Muscle of leg (tissue), 16 donors: ENCODE measurements at places on chromosomes 4 and X.

DNA sequence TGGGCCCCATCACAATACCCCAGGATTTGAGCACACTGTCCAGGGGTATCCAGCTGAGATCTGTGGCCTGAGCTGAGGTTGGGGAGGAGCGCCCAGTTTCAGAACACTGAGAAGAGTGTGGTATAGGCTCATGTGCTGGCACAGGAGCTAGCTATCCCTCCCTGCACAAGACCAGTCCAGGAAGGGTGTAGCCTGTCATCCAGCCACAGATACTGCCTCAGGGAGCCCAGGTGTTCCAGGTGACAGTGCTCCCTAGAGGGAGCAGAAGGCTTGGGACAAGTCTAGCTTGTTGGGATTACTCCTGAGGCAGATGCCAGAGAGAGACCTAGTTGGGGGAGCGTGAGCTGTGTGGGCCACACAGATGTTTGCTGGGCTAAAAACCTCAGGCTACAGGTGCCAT, 79.6 kb upstream of the GLRA2 start:
- H3K4me3 ChIP-seq = no peak overlapping the region
- no peaks in the 10 kb centered on the region for H3K4me1 ChIP-seq
- no peaks in the 10 kb centered on the region for H3K36me3 ChIP-seq
- no peak for DNase-seq

DNA sequence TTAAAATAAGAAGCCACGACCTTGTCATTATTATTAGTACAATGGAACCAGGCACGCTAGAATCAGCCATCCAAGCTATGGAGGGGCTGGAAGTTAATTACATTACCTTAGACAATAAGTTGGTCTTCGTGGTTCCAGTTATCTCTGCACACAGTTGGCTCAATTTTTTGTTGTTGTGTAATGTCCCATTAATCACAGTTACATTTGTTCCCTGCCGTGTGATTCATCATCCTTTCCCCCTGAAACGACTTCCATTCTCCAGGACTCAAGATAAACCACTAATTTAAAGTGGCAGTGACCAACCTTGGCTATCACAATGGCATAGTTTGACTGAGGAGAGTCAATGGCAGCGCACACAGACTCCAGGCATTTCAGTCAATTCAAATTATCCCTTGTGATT, 905.0 kb downstream of the RAB28 start:
- no peaks in the 10 kb centered on the region for H3K27me3 ChIP-seq
- DNase-seq = no peak
- H3K4me1 ChIP-seq = no peaks in the 10 kb centered on the region
- no peak overlapping the region for H3K27ac ChIP-seq

GRCh38 chrX:54452920-54453319, 12.7 kb downstream of the TSR2 start:
- no peaks in the 10 kb centered on the region for H3K4me1 ChIP-seq
- H3K27ac ChIP-seq = no peak overlapping the region
- DNase-seq = peak; percentile 16
- H3K4me3 ChIP-seq = no peak overlapping the region
- no peaks in the 10 kb centered on the region for H3K27me3 ChIP-seq

DNA sequence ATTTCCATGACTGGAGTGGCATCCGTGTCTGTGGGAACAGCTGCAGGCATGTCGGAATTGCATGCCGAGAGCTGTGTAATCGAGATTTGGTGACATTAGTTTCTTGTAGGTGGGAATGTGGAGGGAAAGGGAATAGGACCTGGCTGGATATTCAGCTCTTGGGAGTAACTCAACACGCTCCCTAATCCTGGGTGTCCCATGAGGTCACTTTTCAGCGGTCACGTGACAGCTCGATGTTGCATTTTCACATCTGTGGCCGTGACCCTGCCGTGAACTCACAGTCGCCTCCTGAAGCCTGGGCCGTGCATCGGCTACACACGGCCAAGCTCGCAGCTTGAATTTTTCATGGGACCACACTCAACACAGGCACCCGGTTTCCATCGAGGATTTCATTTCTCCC, 25.8 kb upstream of the PSAPL1 start:
- H3K4me1 ChIP-seq = peaks cover 54% of the 10 kb centered on the region
- peak; percentile 89 for DNase-seq
- no peak overlapping the region for H3K4me3 ChIP-seq
- H3K27me3 ChIP-seq = peaks cover 11% of the 10 kb centered on the region
- H3K27ac ChIP-seq = peak overlapping the region; percentile 38

- H3K27ac ChIP-seq = no peak overlapping the region
- no peak for DNase-seq
- H3K36me3 ChIP-seq = no peaks in the 10 kb centered on the region
- H3K27me3 ChIP-seq = no peaks in the 10 kb centered on the region
Measured at GRCh38 chr4:117334451-117335188, 249.2 kb upstream of the TRAM1L1 start.

GRCh38 chr4:55157559-55158277, 32.3 kb upstream of the KDR start:
- H3K27me3 ChIP-seq = peaks cover 10% of the 10 kb centered on the region
- no peaks in the 10 kb centered on the region for H3K36me3 ChIP-seq
- no peak overlapping the region for H3K27ac ChIP-seq
- peaks cover 4% of the 10 kb centered on the region for H3K4me1 ChIP-seq
- H3K4me3 ChIP-seq = peak overlapping the region; percentile 17

DNA sequence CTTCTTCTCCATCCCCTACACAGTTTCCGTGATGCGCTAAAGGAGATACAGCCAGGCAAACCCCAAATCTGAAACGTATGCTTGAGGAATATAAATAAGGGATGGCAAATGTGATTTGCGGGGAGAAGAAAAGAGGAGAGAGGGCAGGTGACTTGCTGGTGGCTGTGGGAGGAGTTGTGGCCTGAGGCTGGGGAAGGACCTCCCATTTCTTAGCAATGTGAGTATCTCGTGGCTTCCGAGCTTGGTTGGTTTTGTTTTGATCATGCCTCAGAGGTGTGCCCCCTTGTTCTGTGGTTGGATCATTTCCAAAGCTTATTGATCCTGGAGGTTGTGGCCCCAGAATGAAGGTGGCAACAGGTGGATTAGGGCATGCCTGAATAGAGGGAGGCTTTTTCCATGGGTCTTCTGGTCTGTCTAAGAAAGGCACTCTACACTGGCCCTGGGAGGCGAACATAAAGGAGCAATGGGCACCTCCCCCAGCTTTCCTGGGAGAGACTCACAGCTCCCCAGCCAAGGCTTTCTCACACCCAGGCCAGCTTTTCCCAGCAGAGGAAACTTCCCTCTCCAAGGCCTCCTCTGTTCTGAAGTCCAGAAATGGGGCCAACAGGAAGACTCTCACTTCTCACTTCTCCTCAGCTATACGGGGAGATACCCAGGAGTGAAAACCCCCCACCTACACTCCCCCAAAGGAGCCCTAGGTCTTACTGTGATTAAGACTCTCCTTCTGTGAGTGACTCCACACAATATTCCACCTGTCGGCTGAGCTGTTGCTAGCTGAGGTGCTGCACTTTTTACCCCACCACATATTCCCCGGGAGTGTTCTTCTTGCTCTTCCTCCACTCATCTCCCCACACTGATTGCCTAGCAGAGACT, 40.0 kb downstream of the C4orf51 start:
- no peaks in the 10 kb centered on the region for H3K36me3 ChIP-seq
- H3K27ac ChIP-seq = no peak overlapping the region
- DNase-seq = no peak
- H3K27me3 ChIP-seq = no peaks in the 10 kb centered on the region
- H3K4me3 ChIP-seq = no peak overlapping the region

- H3K27me3 ChIP-seq = no peaks in the 10 kb centered on the region
- H3K4me3 ChIP-seq = no peak overlapping the region
- no peaks in the 10 kb centered on the region for H3K36me3 ChIP-seq
- H3K4me1 ChIP-seq = no peaks in the 10 kb centered on the region
- H3K27ac ChIP-seq = no peak overlapping the region
Measured at GRCh38 chr4:86921608-86922252, 13.1 kb upstream of the AFF1 start.

DNA sequence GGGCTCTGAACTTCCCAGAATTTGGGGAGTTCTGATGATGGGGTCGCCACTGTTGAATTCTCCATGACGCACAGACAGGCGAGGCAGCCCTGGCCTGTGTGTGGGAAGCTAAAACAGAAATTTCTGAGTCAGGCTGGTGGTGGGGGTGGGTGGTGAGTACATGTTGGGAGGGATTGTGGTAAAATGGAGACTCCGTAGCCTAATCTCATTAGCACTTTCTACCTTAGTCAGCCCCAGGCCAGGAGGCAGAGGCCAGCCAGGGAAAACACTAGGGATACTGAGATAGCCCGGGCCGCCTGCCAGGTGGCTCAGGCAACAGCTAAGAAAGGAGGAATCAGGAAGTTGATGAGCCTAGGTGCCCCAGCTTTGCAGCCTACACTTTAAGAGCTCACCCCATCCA, 39.3 kb upstream of the NHSL2 start:
- H3K4me3 ChIP-seq = no peak overlapping the region
- H3K36me3 ChIP-seq = no peaks in the 10 kb centered on the region
- H3K4me1 ChIP-seq = no peaks in the 10 kb centered on the region
- no peak overlapping the region for H3K27ac ChIP-seq

DNA sequence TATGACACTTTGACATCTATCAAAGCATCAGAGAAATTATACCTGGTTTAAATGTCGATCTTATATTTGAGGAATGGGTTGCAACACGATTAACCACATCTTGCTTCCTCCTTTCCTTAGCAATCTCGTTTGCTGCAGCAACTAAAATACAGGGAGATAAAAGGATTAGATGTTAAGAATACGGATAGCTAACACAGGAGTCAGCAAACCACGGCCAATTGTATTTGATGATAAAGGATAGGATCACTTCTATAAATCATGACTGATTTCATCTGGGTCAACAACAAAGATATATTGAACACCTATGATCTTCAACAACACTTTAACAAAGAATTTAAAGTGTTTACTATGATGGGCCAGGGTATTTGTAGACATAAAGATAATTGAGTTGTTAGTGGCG, 5.0 kb downstream of the MAP7D3 start:
- H3K4me3 ChIP-seq = no peak overlapping the region
- H3K36me3 ChIP-seq = peaks cover 17% of the 10 kb centered on the region
- peaks cover 2% of the 10 kb centered on the region for H3K4me1 ChIP-seq
- DNase-seq = no peak
- H3K27ac ChIP-seq = no peak overlapping the region
- H3K27me3 ChIP-seq = peaks cover 11% of the 10 kb centered on the region

DNA sequence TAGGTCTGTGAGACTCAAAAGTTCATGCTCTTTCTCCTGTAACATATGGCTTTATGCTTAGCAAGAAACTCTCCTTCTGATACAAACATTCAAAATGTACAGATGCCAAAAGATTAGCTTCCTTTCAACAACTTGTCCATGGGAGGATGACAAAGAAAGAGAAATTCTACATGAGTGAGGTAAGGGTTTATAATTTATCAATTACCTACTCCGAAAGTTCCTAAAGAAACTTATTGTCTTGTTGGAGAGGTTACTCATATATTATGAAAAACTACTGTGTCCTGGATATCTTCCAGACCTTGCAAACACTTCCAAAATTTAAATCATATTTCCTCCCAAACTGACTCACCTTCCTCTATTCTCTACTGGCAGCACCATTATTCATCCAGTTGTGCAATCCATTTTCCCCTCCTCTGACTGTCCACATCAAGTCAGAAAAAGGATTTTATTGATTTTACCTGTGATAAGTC, 65.1 kb downstream of the ENPEP start:
- no peaks in the 10 kb centered on the region for H3K27me3 ChIP-seq
- no peak overlapping the region for H3K27ac ChIP-seq
- H3K36me3 ChIP-seq = no peaks in the 10 kb centered on the region
- DNase-seq = peak; percentile 5
- no peak overlapping the region for H3K4me3 ChIP-seq

DNA sequence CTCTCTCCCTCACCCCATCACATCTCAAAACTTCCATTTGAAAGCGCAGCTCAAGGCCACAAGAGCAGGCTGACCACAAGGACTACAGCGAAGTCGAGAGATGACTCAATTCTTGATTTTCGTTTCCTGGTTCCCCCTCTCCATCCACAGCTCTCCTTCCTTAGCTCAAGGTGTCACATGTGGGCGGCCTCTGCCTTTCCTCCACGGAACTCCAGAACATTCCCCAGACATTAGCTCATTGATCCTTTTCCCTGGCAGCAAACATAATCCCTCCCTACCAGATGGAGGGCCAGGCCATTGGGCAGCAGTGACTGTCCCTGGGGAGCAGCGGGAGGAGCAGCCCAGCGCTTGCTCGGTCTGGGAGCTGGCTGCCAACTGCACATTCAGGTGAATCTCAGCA, 56.3 kb downstream of the CCDC149 start:
- H3K4me1 ChIP-seq = peaks cover 4% of the 10 kb centered on the region
- H3K27ac ChIP-seq = no peak overlapping the region
- no peaks in the 10 kb centered on the region for H3K27me3 ChIP-seq
- DNase-seq = no peak
- H3K4me3 ChIP-seq = no peak overlapping the region

- H3K27me3 ChIP-seq = peaks cover 17% of the 10 kb centered on the region
- H3K4me1 ChIP-seq = no peaks in the 10 kb centered on the region
- no peaks in the 10 kb centered on the region for H3K36me3 ChIP-seq
- H3K27ac ChIP-seq = no peak overlapping the region
- no peak overlapping the region for H3K4me3 ChIP-seq
Measured at GRCh38 chrX:136626891-136627290, 21.1 kb upstream of the CD40LG start.

- no peaks in the 10 kb centered on the region for H3K36me3 ChIP-seq
- DNase-seq = no peak
- H3K27ac ChIP-seq = peak overlapping the region; percentile 4
- H3K4me1 ChIP-seq = peaks cover 4% of the 10 kb centered on the region
- H3K4me3 ChIP-seq = no peak overlapping the region
Measured at GRCh38 chr4:26368685-26369084, 47.9 kb downstream of the RBPJ start.

DNA sequence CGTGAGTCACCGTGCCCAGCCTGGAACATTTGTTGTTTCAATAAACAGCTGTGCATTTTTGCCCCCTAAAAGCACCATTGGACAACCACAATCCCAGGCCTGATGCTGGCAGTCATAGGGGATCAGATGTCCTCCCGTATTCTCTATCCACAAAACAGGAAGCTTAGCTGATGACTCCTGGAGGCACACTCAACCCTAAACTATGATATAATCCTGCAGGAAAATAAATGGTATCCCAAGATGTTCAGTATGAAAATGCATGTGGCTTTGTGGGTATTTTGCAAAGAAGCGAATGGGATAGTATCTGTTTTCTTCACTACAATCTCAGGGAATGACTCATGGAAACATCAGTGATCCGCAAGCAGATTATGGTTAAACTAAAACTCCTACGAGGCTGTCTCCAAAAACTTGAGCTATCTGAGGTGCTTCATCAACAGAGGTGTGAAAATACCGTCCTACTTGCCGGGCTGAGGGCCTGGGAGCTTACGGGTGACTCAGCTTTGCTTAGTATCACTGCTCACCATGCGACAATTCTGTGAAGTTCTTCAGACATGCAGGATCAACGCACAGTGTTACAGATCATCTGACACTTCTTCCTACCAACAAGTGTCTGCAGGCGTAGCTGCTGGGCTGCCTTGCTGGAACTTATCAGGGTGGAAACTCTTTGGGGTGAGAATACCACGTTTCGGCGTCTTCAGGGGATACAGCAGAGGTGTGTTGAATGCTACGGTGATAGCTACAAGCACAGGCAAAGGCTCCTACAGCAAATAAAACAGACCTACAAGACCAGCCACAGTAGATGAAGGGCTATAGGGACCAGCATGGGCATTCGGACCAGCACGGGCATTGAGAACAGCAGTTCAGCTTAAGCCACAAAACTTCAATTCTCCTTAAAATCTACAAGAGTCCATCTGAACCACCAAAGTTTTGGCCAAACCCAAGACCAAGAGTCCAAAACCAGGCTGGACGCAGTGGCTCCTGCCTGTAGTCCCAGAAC, 148.5 kb downstream of the DHRSX start:
- H3K27me3 ChIP-seq = no peaks in the 10 kb centered on the region
- peak; percentile 24 for DNase-seq
- H3K36me3 ChIP-seq = peaks cover 3% of the 10 kb centered on the region

GRCh38 chr4:82900066-82900410, 497 bp upstream of the THAP9 start:
- peak overlapping the region; percentile 99 for H3K27ac ChIP-seq
- no peak for DNase-seq
- peaks cover 10% of the 10 kb centered on the region for H3K4me1 ChIP-seq
- H3K4me3 ChIP-seq = peak overlapping the region; percentile 98
- H3K27me3 ChIP-seq = no peaks in the 10 kb centered on the region
